Spinal cord (tissue), 10 donors: ENCODE measurements at places on chromosomes 4 and X. TPM values are rescaled to one million over a fixed set of nuclear protein-coding genes. Genes with fewer than 3 reads are reported as not detected.
A peak's percentile ranks its signal among the peaks of the same experiment; 100 is the strongest.

DNA sequence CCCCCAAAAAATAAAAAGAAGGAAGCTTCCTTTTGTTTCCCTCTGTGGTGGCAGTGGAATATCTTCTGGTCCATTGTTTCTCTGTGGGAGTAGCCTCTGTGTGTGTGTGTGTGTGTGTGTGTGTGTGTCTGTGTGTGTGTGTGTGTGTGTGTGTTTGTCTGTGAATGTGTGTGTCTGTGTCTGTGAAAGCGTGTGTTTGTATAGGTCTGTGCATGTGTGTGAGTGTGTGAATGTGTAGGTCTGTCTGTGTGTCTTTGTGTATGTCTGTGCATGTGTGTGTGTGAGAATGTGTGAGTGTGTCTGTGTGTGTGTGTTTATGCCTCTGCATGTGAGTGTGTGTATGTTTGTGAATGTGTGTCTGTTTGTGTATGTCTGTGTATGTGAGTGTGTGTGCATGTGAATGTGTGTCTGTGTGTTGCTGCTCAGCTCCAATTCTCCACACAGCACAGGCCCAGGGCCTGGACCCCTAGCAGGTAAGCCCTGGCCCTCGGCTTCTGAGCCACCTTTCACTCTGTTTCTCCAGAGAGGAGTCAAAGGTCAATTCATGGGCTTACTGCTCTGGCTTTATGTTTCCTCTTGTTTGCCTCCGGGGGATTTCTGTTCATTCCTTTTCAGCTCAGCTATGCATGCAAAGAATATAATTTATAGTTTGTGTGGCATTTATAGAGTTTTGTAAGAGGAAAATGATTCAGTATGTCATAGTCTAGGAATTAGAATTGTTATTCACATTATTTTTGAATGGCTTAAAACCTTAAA is 89.8 kb downstream of the UCHL1 start:
- H3K27me3 ChIP-seq = no peaks in the 10 kb centered on the region
- DNase-seq = no peak
- H3K4me1 ChIP-seq = no peaks in the 10 kb centered on the region
- H3K4me3 ChIP-seq = no peak overlapping the region
- H3K36me3 ChIP-seq = no peaks in the 10 kb centered on the region

DNA sequence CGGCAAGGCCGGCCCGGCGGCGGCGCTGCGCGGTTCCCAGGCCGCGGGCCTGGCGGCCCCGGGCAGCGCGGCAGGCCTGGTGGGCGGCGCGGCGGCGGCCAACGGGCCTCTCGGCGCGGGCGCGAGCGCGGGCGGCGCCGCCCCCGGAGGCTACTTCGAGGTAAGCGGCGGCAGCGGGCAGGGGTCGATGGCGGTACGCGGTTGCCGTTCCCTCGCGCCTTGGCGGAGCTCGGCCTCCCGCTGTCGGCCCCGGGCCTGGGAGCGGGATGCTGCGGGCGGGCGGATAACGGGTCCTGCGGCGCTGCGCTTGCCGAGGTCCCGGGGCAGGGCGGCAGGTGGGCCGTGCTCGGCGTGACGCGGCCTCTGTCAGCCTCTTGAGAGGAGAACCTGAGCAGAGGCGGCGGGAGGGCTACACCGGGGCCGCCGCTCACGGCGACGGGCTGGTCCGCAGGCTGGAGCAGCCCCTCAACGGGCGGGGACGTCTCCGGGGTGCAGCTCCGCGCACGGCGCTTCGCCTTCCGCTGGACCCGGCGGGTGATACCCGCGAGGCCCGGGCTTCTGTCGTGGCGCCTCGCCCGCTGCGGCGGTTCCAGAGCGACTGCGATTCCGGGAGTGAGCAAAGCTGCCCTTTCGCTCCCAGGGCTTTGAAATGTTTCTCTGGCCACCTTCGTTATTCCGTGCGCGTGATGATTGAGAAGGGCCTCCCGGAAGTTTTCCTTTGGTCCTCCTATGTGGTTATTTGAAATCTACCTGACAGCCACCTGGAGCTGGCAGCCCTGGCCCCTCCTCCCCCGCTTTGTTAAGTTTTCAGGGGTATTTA is 774 bp downstream of the FAM193A start:
- peaks cover 26% of the 10 kb centered on the region for H3K4me1 ChIP-seq
- H3K27ac ChIP-seq = peak overlapping the region; percentile 43
- peak overlapping the region; percentile 62 for H3K4me3 ChIP-seq
- H3K36me3 ChIP-seq = peaks cover 5% of the 10 kb centered on the region

- no peak for DNase-seq
- no peaks in the 10 kb centered on the region for H3K36me3 ChIP-seq
- H3K4me3 ChIP-seq = no peak overlapping the region
- H3K27ac ChIP-seq = no peak overlapping the region
- no peaks in the 10 kb centered on the region for H3K4me1 ChIP-seq
Observed at GRCh38 chr4:36313301-36313700, 31.9 kb downstream of the DTHD1 start.

DNA sequence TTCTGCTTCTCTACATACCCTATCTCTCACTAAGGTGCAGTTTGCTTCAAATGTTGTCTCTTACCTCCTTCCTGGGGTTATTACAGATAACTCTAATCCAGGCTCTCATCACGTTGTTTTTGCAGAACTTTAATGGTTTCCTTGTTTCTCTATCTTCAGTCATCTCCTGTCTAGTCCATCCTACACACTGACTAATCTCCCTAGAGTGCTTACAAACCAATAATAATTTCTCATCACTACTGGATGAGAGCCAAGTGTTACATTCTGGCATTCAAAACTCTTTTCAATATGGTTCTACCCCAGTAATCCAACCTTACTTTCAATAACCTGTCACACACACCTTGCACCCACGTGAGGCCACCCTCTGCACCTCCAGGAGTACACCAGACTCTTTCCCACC is 86.1 kb downstream of the SYNPO2 start:
- H3K4me1 ChIP-seq = no peaks in the 10 kb centered on the region
- no peaks in the 10 kb centered on the region for H3K27me3 ChIP-seq
- no peak for DNase-seq
- H3K27ac ChIP-seq = no peak overlapping the region
- no peak overlapping the region for H3K4me3 ChIP-seq
- H3K36me3 ChIP-seq = no peaks in the 10 kb centered on the region

GRCh38 chrX:42442745-42443144 is 335.2 kb downstream of the PPP1R2C start:
- no peaks in the 10 kb centered on the region for H3K36me3 ChIP-seq
- no peak overlapping the region for H3K4me3 ChIP-seq
- H3K4me1 ChIP-seq = no peaks in the 10 kb centered on the region
- DNase-seq = no peak
- no peak overlapping the region for H3K27ac ChIP-seq
- no peaks in the 10 kb centered on the region for H3K27me3 ChIP-seq

DNA sequence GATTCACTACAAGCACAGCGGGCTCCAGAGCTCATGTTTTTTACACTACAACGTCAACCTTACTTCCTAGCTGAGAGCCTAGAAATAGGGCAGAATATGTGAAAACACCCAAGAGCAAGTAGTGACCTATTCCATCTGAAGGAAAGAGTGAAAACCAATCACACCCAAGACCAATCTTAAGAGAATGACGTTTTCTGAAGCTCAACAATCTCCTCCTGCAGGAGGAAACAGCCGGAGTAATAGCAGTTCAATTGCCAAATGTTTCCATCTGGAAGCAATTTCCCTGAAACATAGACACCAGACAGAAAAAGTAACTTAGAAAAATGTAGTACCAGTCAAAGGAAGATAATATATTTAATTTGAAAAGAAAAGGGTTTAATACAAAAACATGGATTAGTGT is 142.4 kb downstream of the ANXA5 start:
- no peaks in the 10 kb centered on the region for H3K27me3 ChIP-seq
- H3K4me3 ChIP-seq = no peak overlapping the region
- peak; percentile 21 for DNase-seq

Gene TMEM156
- 0.72 TPM for total RNA-seq

Gene HS3ST1
- total RNA-seq = 7.7 TPM
